ENCODE measurements at places on chromosomes 4 and X.

GRCh38 chr4:5188130-5188529 lies 136.8 kb downstream of the STK32B start:
- no peak for DNase-seq

DNA sequence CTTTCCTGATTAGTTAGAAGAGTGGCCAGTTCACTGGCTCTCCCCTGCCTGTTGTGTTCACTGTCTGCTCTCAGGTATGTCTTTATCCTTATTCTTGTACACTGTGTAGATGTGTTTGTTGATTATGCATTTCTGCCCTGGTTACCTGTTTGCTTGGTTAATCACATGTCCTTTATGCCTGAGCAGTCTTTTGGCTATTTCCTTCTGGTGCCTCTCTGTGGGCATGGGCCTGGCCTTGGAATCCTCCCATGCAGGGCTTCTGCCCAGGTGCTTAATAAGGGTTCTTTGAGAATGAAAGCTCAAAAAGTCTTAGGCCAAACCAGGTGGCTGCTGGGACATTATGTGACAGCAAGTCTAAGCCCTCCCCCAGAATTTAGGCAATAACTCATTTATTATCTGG lies 26.5 kb downstream of the OTUD6A start:
- DNase-seq, result no peak

DNA sequence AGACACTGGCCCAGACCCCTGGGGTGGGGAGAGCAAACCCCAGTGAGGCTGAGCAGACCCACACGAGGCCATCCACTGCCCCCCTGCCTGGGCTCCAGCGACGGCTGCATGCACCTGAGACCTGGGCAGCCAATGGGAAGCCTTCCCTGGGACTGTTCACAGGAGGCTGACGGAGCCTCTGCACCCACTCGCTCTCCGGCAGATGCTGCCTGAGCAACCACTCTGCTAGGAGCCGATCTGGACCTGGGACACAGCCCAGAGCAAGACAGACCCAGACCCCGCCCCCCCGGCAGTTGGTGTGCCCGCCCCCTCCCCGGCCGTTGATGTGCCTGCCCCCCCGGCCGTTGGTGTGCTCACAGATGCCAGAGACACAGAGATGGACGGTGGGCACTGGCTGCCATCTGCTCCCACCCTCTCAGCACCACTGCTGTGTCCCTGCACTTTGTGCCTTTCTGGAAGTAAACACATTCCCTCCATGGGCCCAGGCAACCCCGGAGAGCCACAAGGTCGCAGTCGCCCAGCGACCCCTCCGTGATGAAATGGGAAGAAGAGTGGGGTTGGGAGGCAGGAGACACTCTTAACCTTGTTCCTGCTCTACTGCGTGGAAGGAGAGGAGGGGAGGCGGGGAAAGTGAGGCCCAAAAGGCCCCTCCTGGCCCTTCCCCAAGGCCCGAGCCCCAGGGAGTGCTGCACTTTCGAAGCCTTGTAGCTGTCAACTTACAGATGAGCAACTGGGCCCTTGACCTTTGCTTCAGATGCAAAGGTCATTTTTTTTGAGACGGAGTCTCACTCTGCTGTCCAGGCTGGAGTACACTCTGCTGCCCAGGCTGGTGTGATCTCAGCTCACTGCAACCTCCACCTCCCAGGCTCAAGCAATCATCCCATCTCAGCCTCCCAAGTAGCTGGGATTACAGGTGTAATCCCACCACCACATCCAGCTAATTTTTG lies 62.0 kb downstream of the ZFYVE28 start:
- DNase-seq, result no peak

DNA sequence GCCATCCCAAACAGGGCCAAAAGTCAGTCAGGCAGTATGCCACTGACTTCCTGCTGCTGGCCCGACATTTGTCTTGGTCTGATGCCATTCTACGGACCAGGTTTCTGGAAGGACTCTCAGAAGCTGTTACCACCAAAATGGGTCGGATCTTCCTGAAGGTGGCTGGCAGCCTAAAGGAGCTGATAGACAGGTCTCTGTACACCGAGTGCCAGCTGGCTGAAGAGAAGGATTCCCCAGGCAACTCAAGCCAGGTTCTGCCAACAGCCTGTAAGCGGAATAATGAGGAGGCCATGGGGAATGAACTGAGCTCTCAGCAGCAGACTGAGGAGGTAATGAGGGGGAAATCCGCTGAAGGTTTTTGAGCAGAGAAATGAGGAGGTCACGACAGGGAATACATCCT lies 95.7 kb downstream of the RTL9 start:
- no peak for DNase-seq

- no peak for DNase-seq
Measured at GRCh38 chr4:16641971-16642370, 256.5 kb downstream of the LDB2 start.

DNA sequence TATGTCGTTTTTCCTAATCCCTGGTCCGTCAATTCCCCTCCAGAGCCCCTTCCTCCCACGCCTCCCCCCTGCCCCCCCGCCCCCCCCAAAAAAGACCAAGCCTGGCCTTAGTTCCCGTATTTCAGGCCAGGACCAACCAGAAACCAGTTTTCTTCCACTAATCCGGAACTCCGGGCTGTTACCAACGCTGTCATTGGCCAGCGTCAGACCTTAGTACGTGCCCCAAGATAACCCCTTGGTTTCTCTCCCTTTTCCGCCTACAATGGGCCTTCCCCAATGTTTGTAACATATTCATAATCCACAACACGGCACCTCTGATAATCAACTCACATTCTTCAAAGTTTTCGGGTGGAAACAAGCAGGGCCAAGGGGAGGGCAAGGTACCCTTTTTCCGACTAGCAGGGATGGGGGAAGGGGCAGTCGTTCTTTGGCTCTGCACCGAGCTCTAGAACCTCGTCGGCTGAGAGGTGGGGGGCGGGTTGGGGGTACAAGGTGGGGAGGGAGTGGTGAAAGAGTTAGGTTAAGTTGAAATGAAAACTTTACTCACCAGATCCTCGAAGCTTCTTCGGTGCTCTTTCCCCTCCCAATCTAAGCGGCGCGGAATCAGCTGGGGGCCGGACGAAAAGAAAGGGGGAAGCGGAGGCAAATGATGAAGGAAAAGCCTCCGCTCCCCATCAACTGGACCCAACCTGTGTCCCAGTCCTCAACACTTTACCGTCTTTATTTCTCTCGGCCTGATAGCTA lies 1.5 kb downstream of the BRWD3 start:
- peak; percentile 89 for DNase-seq

DNA sequence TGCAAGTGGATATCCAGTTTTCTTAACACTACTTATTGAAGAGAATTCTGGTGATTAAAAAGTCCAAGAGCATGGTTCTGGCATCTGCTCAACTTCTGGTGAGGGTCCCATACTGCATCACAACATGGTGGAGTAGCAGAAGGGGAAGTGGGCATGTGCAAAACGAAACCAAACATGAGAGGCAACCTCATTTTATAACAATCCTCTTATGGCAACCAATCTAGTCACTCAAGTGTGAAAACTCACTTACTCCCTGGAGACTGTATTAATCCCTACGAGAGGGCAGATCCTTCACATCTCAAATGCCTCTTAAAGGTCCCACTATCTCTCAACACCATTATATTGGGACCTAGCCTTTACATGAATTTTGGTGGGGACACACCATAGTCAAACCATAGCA lies 55.4 kb upstream of the TRO start:
- peak; percentile 2 for DNase-seq

- DNase-seq, result no peak
Measured at GRCh38 chr4:14096396-14096965, 469.0 kb upstream of the BOD1L1 start.

DNA sequence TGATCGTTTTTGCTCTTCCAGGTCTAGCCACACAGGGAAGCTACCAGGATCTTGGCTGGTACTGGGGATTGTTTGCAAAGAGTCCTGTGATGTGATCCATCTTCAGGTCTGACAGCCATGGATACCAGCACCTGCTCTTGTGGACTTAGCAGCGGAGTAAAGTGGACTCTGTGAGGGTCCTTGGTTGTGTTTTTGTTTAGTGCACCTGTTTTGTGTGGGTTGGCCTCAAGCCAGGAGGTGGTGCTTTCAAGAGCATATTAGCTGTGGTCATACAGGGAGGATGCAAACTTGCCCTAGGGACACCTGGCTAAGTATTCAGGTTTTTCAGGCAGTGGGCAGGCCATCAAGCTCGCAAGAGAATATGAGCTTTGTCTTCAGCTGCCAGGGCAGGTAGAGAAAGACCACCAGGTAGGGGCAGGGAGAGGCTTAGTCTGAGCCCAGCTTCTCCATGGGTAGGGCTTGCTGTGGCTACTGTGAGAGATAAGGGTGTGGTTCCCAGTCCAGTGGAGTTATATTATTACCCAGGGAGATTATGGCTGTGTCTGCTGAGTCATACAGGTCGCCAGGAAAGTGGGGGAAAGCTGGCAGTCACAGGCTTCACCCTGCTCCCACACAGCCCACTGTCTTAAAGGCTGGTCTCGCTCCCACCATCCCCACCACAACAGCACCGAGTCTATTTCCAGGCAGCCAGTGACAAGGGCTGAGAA lies 293.7 kb downstream of the PCDH18 start:
- no peak for DNase-seq

- no peak for DNase-seq
Measured at GRCh38 chr4:43360296-43360695, 467.8 kb downstream of the GRXCR1 start.

DNA sequence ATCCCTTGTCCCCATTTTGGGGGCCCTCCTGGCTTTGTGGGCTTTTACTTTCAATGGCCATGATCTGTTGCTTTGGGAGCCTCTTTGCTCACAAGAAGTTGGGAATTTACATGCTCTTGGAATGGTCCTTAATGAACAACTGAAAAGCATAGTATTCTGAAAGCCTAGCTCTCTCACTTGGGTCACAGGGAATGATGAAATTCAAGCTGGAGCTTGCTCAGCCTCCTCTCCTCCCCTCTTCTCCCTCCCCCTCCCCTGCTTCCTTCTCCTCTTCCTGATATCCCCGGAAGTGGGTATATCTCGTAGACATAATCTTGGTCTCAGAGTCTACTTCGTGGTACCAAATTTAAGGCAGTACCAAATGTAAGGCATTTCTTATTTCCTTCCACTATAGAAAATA lies 400.6 kb upstream of the NR3C2 start:
- no peak for DNase-seq

- no peak for DNase-seq
Measured at GRCh38 chr4:118081434-118081833, 47.1 kb downstream of the NDST3 start.

DNA sequence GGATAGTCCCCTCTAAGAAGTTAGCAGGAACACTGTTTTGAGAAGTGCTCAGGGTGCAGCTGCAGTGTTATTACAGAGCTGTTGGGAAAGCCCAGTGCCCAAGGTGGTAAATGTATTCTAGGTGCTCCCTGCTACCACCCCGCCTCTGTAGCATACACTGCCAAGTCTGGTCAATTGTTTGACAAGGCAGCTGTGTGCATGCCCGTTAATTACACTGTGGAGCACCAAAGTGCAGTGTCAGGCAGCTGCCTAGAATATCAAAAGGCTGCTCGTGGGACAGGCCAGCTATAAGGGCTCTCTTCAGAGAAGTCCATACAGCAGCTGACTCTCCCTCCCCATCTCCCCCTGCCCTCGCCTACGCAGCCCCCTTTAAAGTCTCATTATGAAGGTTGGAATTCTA lies 99.9 kb upstream of the KLHL13 start:
- DNase-seq, result no peak

- no peak for DNase-seq
Measured at GRCh38 chr4:89212666-89213381, 94.8 kb downstream of the GPRIN3 start.

GRCh38 chr4:16692046-16692445 lies 206.4 kb downstream of the LDB2 start:
- no peak for DNase-seq

DNA sequence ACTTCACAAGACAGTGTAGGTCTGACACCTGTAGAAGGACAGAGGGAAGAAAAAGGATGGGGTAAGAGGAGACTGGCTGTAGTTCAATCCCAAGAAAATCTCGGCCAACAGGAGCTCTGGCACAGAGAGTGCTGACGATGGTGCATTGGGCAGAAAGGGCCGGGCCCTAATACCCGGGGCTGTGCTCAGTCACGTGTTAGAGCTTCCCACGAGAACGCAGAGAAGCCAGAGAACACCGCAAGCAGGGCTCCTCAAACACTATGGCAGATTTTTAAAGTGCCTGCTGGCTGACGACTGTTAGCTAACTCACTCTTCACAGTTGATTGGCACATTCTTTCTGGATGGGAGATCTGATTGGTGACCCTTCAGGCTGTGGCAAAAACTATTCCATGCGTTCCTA lies 35.5 kb downstream of the EREG start:
- no peak for DNase-seq

GRCh38 chrX:56233682-56234081 lies 1.5 kb downstream of the KLF8 start:
- DNase-seq, result peak; percentile 40

DNA sequence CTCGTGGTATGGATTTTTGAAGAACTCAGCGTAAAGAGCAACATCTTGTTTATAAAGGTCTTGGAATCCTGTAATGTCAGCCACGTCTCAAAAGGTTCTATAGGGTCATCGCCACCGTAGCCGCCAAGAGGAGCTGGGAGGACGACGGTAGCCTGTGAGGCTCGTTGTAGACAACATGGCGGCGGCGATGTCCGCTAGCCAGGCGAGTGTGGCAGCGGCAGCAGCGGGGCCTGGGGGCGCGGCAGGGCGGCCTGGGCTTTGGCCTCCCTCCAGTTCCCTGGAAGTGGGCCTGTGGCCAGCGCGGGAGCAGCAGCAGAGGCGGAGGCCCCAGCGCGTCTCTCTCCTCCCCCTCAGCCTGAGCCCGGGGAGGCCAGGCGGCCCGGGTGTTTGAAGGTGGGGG lies 143.5 kb upstream of the PBDC1 start:
- no peak for DNase-seq

DNA sequence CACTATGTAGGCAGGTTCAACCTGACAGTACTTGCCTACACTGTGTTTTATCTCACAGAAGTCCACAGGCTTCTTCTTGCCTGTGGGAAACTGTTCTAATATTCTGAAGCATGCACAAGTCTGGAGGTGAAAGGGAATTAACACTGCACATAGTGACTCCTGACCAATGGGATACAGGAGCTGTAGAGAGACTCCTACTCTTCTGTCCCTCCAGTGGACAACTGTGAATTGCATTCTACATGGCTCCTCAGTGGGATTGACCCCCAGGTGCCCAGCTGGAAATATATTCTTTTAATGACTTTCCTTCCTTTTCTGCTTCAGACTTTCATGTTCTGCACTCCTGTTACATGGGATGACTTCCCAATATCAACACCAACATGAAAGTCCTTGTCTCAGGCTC lies 8.2 kb upstream of the YIPF6 start:
- no peak for DNase-seq

DNA sequence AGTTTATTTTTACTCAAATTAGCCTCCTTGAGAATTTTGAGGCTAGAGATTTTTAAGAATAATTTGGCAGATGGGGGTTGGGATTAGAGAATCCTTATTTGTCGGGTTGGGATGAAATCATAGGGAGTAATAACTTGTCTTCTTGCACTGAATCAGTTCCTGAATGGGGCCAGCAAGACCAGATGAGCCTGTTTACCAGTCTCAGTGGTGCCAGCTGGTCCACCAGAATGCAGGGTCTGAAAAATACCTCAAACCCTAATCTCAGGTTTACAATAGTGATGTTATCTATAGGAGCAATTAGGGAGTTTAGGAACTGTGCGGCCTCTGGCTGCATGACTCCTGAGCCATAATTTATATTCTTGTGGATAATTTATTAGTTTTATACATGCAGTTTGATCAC lies 705.9 kb upstream of the AGA start:
- DNase-seq, result no peak

GRCh38 chrX:46819136-46819535 lies 17.7 kb upstream of the RP2 start:
- no peak for DNase-seq

All from B cell (primary cell).